Sigmoid colon (tissue), 7 donors: ENCODE measurements at places on chromosomes 6 and 20. TPM values are rescaled to one million over a fixed set of nuclear protein-coding genes. Genes with fewer than 3 reads are reported as not detected.

GRCh38 chr6:4280707-4281106 is 145.3 kb upstream of the ECI2 start:
- no peak for DNase-seq
- no peaks in the 10 kb centered on the region for H3K27me3 ChIP-seq
- H3K4me3 ChIP-seq: no peak overlapping the region
- no peaks in the 10 kb centered on the region for H3K4me1 ChIP-seq

DNA sequence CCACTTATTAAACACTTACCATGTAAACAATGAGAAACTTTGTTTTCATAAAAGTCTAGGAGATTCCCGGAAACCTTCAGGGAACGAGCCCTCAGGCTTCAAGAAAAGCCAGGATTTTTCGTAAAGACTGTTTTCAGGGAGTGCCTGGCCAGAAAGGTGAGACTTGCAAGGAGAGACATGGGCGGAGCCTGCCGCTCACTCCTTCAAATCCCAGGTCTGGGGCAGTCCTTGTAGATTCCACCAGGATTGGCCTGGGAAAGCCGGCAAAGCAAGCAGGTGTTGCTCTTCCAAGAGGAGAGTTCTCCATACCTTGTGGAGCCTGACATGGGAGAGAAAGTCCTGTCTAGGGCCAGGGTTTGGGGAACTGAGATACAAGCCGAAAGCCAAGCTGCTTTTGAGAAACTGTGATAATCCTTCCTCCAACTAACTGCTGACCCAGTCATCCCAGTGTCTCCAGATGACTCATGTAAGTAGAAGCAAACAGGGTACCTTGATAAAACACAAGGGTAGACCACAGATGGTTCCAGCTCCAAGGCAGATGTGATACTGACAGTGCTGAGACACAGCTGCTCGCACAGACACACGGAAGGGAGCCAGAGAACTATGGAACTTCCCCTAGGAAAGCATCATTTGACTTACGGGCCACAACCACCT is 69.4 kb upstream of the NAA20 start:
- H3K27me3 ChIP-seq: no peaks in the 10 kb centered on the region
- H3K4me3 ChIP-seq: no peak overlapping the region
- peaks cover 15% of the 10 kb centered on the region for H3K4me1 ChIP-seq
- no peaks in the 10 kb centered on the region for H3K36me3 ChIP-seq
- H3K27ac ChIP-seq: no peak overlapping the region

ENPP3 gene
- total RNA-seq: 1.1 TPM

- no peak overlapping the region for H3K4me3 ChIP-seq
- H3K27me3 ChIP-seq: no peaks in the 10 kb centered on the region
- H3K4me1 ChIP-seq: peaks cover 6% of the 10 kb centered on the region
Measured at GRCh38 chr20:25320035-25320800, 70.4 kb downstream of the ABHD12 start.

GRCh38 chr20:33791959-33792597 is 19.1 kb upstream of the CHMP4B start:
- no peaks in the 10 kb centered on the region for H3K27me3 ChIP-seq
- H3K4me3 ChIP-seq: no peak overlapping the region
- no peaks in the 10 kb centered on the region for H3K36me3 ChIP-seq
- peak; percentile 82 for DNase-seq
- peak overlapping the region; percentile 88 for H3K27ac ChIP-seq

DNA sequence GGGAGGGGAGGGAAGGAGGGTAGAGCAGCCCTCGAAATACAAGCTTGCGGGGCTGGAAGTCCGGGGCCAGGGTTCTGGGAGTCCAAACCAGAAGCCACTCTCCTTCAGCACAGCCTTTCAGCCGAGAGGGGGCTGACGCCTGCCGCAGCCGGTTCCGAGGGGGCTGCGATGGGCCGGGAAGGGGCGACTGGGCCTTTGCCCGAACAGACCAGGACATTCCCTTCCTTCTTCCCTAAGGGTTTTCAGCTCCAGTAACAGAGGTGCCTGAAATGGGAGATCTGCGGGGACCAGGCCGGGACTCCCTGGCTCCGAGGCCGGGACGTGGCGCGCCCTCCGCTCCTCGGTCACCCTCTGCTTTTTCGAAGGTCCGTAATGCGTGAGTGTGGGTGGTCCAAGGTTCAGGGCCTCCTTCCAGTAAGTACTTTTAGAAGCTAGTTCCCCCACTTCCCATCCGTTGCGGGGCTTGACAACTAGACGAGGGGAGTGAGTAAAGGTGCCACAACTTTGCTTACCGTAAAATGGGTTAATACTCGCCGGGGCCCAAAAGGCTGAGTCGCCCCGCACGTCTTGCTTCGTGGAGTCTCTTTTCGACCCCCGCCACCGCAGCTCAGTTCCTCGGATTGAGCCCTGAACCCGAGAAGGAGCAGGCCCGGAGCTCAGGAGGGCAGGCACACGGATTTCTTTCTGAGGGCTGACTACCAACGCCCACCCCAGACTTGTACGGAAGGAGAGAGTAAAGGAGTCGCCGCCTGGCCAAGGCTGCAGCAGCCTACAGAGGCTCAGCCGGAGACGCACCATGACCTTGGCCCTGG is 2.9 kb upstream of the OLIG3 start:
- no peak overlapping the region for H3K27ac ChIP-seq
- peaks cover 50% of the 10 kb centered on the region for H3K4me1 ChIP-seq
- H3K4me3 ChIP-seq: no peak overlapping the region
- peaks cover 76% of the 10 kb centered on the region for H3K27me3 ChIP-seq
- H3K36me3 ChIP-seq: no peaks in the 10 kb centered on the region
- DNase-seq: no peak

DNA sequence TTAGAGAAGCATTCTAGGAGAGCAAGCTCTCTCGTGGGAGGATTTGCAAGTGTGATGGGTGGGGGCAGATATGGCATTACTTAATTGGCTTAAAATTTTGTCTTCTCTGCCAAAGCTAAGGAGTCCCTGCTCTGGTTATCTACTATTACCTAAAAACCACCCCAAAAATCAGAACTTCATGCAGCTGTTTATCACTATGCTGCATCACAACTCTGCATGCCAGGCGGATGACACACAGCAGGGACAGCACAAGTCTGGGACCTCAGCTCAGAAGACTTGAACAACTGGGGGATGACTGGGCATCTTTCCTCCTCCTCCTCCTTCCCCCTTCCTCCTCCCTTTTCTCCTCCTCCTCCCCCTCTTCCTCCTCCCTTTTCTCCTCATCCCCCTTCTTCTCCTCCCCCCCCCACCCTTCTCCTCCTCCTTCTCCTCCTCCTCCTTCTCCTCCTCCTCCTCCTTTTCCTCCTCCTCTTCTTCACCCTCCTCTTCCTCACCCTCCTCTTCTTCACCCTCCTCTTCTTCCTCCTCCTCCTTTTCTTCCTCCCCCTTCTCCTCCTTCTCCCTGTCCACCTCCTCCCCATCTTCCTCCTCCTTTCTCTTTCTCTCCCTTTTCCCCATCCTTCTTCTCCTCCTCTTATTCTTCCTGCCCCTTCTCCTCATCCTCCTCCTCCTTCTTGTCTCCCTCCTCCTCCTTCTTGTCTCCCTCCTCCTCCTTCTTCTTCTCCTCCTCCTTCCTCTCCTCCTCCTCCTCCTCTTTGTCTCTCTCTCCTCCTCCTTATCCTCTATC is 218.6 kb upstream of the PMEPA1 start:
- no peak overlapping the region for H3K27ac ChIP-seq
- no peaks in the 10 kb centered on the region for H3K27me3 ChIP-seq
- no peak overlapping the region for H3K4me3 ChIP-seq
- no peak for DNase-seq

DNA sequence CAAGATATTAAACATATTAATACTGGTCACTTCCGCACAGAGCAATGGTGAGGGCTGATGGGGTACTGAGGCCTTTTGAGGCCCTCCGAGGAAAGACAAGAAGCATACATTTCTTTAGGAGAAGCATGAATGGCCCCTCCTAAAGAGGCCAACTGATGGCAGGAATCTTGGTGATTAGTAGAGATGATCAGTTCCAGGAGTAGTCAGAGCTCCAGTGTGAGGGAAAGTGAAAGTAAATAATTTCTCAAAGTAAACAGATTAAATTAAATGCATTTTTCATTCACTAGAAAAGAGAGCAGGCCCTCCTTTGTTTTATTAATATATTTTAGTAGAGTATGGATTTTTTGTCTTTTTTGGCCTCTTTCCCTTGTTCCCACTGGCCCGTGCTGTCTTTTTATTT is 38.2 kb downstream of the NOX3 start:
- H3K27ac ChIP-seq: no peak overlapping the region
- DNase-seq: no peak
- H3K4me3 ChIP-seq: no peak overlapping the region

NHSL1 gene
- total RNA-seq: 7.4 TPM

TNXB gene
- total RNA-seq: 115 TPM

DNA sequence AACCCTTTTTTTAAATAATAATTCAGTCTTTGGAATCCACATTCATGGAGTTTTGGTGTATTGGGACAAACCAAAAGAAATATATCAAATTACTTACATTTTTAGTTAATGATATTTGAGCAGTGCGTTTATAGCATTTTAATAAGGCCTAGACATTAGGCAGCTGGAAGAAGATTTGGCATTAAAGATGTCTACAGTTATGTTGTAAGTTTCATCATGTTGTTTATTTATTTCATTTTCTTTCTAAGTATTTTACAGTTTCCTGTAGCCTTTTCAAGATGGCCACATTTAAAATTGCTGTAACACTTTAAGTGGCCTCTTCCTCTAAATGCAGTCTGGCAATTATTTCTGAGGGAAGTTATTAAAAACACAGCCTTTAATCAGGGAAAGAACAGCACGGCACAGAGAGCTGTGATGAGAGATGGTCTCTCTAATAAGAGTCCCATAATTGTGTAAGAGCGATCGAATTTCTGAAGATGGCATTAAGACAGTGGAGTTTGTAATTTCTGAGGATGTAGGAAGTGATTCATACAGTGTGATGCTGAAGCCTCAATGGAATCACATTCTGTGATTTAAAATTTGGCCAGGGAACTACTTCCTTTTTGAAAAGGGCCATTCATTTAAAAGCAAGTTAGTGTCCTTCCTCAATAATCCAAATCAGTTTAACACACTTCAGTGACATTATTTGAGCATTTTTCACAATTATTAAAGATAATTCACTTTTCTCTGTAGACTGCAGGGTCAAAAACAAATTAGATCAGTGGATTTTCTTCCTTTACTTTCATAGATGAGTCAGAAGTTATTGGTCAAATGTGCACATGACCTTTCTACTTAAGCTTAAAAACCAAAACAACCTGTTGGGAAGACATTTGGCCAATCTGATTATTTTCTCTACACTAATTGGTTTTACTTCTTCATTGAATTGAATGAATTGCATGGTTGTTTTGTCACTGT is 52.4 kb upstream of the EDN3 start:
- no peak overlapping the region for H3K4me3 ChIP-seq
- H3K36me3 ChIP-seq: no peaks in the 10 kb centered on the region

CASS4 gene
- 2.9 TPM for total RNA-seq

DNA sequence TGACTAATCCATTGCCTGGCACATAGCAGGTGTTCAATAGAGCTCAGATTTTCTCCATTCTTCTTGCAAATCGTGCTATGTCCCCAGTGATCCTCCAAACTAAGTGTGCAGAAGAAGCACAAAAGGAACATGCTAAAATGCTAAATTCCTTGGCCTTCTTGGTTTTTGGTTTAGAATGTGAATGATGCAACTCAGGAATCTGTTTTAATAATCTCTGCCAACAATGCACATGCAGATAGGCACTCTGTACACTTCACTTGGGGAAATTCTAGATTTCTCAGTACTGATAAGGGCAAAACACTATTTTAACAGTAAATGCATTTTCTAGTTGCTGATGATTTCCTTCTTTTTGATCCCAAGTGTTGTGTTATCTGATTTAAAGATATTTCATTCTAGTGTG is 35.2 kb downstream of the SLC22A1 start:
- H3K4me1 ChIP-seq: no peaks in the 10 kb centered on the region
- no peak overlapping the region for H3K27ac ChIP-seq
- no peak for DNase-seq
- no peak overlapping the region for H3K4me3 ChIP-seq
- H3K36me3 ChIP-seq: no peaks in the 10 kb centered on the region

DNA sequence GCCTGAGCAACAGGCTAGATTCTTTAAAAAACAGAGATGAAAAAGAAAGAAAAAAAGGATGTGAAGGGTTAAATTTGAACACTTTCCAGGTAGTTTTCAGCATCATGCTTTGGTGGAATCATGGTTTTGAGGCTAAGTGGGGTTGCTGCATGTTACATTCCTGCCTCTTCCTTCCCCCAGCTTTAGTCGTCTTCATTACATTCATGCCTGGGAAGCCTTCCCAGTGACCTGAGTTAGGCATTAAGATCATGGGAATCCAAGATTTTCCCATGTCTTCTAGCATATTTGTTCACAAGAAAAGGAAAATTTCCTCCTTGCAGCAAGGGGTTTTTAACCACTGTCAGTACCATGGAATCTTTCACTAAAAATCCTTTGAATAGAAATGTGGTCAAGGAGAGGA is 12.0 kb downstream of the TPX2 start:
- H3K4me1 ChIP-seq: no peaks in the 10 kb centered on the region
- no peak overlapping the region for H3K27ac ChIP-seq
- no peaks in the 10 kb centered on the region for H3K36me3 ChIP-seq
- no peak overlapping the region for H3K4me3 ChIP-seq
- DNase-seq: no peak

CTAGE9 gene
- not detected for total RNA-seq

DNA sequence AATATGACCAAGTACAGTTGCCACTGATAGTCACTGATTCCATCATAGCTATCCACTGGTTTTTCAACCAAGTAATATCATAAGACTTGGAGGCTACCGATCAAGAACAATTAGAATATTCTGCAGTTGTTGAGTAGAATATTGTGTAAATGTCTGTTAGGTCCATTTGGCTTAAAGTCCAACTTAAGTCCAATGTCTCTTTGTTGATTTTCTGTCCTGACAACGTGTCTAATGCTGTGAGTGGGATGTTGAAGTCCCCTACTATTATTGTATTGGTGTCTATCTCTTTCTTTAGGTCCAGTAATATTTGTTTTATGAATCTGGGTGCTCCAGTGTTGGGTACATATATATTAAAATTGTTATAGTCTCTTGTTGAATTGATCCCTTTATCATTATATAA is 13.9 kb downstream of the ARFGEF3 start:
- H3K27me3 ChIP-seq: no peaks in the 10 kb centered on the region
- H3K27ac ChIP-seq: no peak overlapping the region
- H3K4me3 ChIP-seq: no peak overlapping the region

RPL10A gene
- 2,085 TPM for total RNA-seq

DNA sequence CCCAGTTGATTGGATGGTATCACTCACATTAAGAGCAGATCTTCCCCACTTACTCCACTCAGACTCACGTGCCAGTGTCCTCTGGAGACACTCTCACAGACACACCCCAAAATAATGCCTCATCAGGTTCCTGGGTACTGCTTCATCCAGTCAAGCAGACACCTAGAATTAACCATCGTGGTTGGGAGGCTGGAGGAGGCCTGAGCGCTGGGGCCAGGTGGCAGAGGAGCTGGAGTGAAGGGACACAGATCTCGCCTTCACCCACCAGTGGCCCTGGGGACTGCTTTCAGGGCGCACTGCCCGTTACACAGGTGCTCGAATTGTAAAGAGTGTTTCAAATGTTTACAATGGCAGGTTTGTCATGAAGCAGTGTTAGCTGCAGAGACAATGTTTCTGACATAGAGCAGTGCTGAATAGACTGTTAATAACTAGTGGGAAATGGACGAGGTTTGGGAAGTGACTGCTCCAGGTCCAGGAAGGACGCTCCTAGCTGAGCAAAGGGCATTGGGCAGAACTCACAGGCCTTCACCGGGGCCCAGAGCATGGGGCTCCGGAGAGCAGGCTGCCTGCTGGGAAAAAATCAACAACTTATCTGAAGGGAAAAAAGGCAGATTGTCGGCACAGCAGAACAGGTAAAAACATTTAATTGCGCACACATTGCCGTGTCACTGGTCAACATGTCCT is 38.4 kb downstream of the TMEM242 start:
- no peak for DNase-seq
- H3K4me3 ChIP-seq: no peak overlapping the region
- no peaks in the 10 kb centered on the region for H3K27me3 ChIP-seq
- no peaks in the 10 kb centered on the region for H3K4me1 ChIP-seq

JAG1 gene
- 45.9 TPM for total RNA-seq

BPIFB1 gene
- not detected for total RNA-seq
